ENCODE measurements at places on chromosomes 4 and X. TPM values are rescaled to one million over a fixed set of nuclear protein-coding genes. Genes with fewer than 3 reads are reported as not detected.

Gene TCEAL4
- 61.4 TPM for total RNA-seq

Gene XG
- 0.32 TPM for total RNA-seq

Gene EDNRA
- total RNA-seq = 21.4 TPM

Gene ALG13
- 123 TPM for total RNA-seq

Gene ZAR1
- not detected for total RNA-seq

Gene LRCH2
- 4.0 TPM for total RNA-seq

Gene FMR1NB
- total RNA-seq = not detected

Gene PPP4R3C
- not detected for total RNA-seq

Gene ASB12
- 0.47 TPM for total RNA-seq

Gene SH3D19
- 17.4 TPM for total RNA-seq

Gene AKAP14
- not detected for total RNA-seq

Gene TBL1X
- 21.8 TPM for total RNA-seq

Gene CLGN
- 0.25 TPM for total RNA-seq

Gene NSUN7
- total RNA-seq = 5.8 TPM

Gene SHISA3
- total RNA-seq = not detected

Gene IL21
- total RNA-seq = not detected

Gene RNF4
- total RNA-seq = 57.4 TPM

Measured in spleen (tissue), 13 donors.